ENCODE measurements at places on chromosomes 6 and 20.
A peak's percentile ranks its signal among the peaks of the same experiment; 100 is the strongest.

DNA sequence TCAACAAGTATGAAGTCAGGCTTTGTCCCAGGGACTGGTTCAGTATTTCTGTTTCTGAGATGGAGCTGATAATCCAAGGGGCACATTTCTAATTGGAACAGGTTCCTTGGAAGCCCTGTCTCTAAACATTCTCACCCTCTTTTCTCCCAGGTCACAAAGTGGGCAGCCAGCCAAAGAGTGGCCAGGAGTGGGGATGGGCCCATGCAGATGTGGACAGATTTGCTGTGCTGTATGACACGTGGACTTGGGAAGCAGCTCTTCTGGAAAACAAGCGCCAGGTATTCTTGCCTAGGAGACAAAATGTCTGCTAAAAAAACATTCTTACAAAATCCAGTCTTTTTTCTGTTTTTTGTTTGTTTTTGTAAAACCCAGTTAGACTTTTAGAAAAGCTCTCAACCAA is 140.2 kb downstream of the CD164 start:
- H3K4me3 ChIP-seq = no peak overlapping the region
- no peaks in the 10 kb centered on the region for H3K27me3 ChIP-seq
- no peaks in the 10 kb centered on the region for H3K4me1 ChIP-seq
- H3K36me3 ChIP-seq = no peaks in the 10 kb centered on the region
- DNase-seq = no peak

- no peaks in the 10 kb centered on the region for H3K36me3 ChIP-seq
- H3K4me3 ChIP-seq = no peak overlapping the region
- H3K27ac ChIP-seq = no peak overlapping the region
- peaks cover 4% of the 10 kb centered on the region for H3K27me3 ChIP-seq
These were observed 17.4 kb downstream of the CHRNA4 start for GRCh38 chr20:63343460-63344445.

DNA sequence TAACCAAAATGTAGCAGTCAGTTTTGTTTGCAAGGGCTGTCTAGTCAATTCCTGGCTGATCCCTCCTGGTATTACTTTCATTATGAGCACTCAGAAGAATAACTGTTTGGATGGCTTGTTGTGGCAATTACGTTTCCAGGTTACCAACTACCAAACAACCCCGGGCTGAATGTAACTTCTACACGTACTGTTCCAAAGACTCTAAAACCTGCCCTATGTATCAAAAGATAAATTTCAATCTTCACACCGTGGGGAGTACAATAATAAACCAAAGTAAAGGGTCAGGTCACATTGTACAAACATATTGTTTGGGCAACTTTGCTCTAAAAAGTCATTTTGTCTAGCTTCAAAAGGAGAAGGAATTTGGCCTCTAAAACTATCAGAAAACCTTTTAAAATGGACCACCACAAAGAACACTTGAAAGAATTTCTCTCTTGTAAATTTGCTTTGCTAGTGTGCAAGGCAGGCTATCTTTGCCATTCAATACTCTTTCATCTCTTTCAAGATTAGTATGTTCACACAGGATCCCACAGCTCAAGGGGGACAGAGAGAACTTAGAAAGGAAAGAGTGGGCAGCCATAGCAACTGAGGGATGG is 27.6 kb downstream of the DCDC2 start:
- DNase-seq = peak; percentile 57
- H3K36me3 ChIP-seq = no peaks in the 10 kb centered on the region
- no peaks in the 10 kb centered on the region for H3K27me3 ChIP-seq
- no peak overlapping the region for H3K4me3 ChIP-seq

DNA sequence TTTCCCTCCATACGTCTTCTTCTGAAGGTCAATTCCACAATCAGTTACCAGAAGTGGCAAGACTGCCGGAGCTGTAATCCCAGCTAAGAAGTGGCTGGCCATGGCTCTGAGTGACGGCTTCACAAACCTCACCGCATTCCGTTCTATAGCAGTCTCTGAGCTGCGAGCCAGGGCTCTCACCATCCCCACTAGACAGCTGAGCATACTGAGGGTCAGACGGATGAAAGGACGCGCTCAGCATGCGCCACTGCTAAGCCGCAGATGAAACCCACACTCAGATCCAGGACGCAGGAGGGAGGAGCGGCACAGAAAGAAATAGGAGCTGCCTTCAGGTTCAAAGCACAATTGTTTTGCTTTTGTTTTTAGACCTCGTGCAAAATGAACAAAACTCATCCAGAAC is 97.9 kb downstream of the ANKRD60 start:
- H3K36me3 ChIP-seq = no peaks in the 10 kb centered on the region
- H3K4me1 ChIP-seq = peaks cover 23% of the 10 kb centered on the region
- H3K27me3 ChIP-seq = peaks cover 60% of the 10 kb centered on the region
- H3K27ac ChIP-seq = no peak overlapping the region
- no peak overlapping the region for H3K4me3 ChIP-seq

- no peak for DNase-seq
- H3K27ac ChIP-seq = no peak overlapping the region
- H3K27me3 ChIP-seq = no peaks in the 10 kb centered on the region
- no peak overlapping the region for H3K4me3 ChIP-seq
- peaks cover 9% of the 10 kb centered on the region for H3K36me3 ChIP-seq
- peaks cover 21% of the 10 kb centered on the region for H3K4me1 ChIP-seq
These were observed 123.8 kb downstream of the CDKAL1 start for GRCh38 chr6:20658053-20658452.

- H3K4me3 ChIP-seq = no peak overlapping the region
- H3K27ac ChIP-seq = no peak overlapping the region
These were observed 34.4 kb downstream of the NFATC2 start for GRCh38 chr20:51508158-51508557.

DNA sequence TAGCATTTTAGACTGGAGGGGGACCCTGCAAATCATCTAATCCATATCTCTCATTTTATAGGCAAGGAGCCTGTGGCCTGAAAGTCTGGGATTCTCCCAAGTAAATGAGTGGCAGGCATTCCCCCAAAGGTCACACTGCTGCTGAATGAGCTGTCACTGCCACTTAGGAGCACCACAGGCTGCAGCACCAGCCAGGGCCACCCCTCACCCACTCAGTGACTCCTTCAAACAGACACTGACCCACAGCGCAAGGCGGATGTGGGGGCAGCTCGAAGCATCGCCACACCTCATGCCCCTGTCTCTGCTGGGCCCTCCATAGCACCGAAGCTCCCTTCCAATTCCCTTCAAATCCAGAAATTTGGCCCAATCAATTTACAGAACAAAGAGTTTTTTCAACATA is 119.9 kb upstream of the ARID1B start:
- no peak for DNase-seq
- H3K4me3 ChIP-seq = no peak overlapping the region
- H3K27ac ChIP-seq = no peak overlapping the region
- H3K4me1 ChIP-seq = peaks cover 16% of the 10 kb centered on the region
- H3K27me3 ChIP-seq = no peaks in the 10 kb centered on the region

All from stomach (tissue), 19 donors.